GM06990 (cell line): ENCODE measurements at places on chromosomes 12 and 14.

DNA sequence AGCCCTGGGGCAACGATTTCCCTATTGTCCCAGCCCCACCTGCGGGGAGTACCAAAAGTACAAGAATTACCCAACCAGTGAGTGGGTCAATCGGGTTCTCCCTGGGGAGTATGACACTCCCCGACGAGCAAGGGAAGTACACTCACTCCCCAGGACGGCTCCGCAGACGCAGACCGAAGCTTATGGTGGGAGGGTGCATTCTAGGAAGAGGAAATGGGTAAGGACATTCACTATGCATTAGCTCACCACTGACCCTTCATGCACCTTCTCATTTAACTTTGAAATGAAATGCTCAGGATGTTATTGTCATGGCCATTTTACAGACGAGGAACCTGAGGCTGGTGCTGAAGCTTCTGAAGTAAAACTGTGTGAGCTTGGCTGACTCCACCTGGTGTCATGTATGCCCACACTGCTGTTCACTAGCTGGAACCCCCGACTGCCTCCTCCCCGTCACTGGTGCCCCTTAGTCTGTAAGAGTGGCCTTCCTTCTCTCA, 45.8 kb upstream of the TMED10 start:
- DNase-seq: peak; percentile 55

DNA sequence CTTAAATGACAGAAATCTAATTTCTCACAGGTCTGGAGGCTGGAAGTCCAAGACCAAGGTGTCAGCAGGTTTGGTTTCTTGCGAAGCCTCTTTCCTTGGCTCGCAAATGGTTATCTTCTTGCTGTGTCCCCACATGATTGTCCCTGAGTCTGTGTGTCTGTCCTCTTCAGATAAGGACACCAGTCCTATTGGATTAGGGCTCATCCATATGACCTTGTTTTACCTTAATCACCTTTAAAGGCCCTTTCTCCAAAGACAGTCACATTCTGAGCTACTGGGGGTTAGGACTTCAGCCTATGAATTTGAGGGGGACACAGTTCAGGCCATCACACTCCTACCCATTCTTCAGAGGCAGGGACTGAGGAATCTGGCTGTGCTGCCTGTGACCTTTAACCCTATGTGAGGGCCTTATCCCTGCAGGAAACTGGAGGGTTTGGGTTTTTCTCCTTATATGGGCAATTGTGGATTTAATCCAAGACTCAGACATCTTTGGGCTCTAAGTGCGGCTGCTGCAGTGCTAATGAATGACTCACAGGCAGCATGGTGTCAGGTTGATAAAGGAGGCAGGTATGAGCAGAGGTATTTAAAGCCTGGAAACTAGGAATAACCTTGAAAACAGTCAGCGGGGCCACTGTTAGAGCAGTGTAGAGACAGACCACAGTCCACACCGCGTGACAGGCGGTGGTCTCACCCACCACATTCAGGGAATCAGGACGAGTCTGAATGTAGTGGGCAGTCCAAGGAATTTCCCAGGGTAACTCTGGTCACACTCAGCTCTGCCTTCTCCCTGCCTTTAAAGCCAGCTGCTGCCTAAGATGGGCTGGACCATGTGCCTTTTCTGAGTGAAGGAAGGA, 10.2 kb downstream of the TPCN1 start:
- no peak for DNase-seq

- no peak for DNase-seq
Observed at GRCh38 chr14:73239393-73240241, 2.3 kb downstream of the PAPLN start.

- DNase-seq: peak; percentile 18
Observed at GRCh38 chr12:112961074-112961473, 17.2 kb upstream of the OAS2 start.

- no peak for DNase-seq
Observed at GRCh38 chr12:126389220-126389841, 1324.1 kb downstream of the AACS start.

- DNase-seq: no peak
Observed at GRCh38 chr12:129791396-129791795, 112.4 kb downstream of the TMEM132D start.

- no peak for DNase-seq
Observed at GRCh38 chr12:48933664-48934311, 8.5 kb upstream of the FKBP11 start.

DNA sequence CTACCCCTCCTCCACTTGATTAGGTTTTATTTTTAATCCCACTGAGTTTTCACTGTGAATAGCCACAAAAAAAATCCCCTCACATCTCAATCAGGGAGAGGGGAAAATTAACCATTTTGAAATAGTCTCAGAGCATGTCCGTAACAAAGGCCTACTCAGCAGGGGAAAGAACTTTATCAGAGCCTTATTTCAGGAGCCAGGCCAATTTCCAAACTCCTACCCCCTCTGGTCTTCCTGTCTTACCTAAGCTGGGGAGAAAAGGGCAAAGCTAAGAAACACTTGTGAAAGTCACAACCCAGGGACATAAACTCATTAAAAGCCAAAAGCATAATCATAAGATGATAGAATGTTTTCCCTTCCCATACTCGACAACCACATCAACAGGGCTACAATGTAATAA, 260.3 kb upstream of the DIO3 start:
- DNase-seq: no peak

DNA sequence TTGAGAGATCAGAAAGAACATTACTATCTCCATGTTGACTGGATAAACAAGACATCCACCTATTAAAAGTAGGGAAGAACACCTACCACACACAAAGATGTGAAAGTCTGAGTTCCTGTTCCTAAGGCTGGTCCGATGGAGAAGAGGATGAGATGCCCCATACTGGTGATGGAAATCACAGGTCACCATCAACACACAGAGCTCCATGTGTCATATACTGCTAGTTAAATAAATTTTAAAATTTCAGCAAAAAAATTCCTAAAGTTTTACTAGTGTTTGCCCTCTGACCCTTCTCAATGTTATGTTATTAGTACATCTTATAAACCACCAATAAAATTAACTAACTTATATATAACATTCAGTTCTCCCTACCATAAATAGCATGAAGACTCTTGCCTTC, 59.1 kb downstream of the KCNA5 start:
- no peak for DNase-seq

GRCh38 chr12:91870872-91871707, 274.6 kb downstream of the BTG1 start:
- DNase-seq: no peak

DNA sequence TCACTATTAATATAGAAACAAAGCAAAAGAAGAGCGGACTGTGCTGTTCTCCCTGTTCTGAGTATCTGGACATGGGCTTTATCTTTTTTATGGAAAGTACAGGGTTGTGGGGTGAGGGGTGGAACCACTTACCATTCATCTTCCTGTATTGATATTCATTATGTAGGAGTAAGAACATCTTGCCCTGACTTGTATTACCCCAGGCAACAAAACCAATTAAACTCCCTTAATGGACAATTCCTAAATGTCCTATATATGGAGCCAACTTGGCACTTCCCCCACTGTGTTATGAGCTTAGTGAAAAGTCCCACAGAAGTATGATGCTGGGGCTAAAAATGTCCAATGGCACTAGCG, 139.9 kb upstream of the KRR1 start:
- no peak for DNase-seq

- DNase-seq: no peak
Observed at GRCh38 chr14:22861651-22862050, 9.9 kb upstream of the LRP10 start.

GRCh38 chr12:120830052-120830940, 73.9 kb downstream of the SPPL3 start:
- DNase-seq: no peak

DNA sequence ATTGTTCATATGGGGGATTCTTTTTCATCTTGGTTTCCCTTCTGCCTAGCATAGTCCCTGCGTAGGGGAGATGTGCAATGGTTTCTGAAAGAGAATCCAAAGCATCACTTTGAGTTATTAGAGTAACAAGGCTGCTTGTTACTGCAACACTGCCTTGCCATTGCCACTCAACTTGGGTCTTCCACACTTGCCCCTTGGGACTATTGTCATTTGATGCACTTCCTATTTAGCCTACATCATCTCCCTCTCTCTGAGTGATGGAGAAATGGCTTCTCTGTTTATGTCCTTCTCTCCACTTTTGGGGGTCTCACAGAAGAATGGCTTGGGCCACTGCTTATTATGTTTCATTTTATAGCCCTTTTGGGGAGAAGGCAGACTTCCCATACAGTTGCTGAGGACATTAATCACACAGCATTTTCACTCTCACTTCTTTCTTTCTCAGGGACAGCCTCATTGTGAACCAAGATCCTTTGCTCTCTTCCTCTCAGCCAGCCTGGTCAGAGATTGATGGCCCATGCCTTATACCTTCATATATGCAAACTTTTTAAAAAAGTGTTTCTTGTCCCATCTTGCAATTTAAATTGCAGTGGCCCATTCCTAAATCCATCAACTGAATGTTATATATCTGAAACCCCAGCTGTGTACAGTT, 50.8 kb upstream of the POC1B start:
- no peak for DNase-seq

DNA sequence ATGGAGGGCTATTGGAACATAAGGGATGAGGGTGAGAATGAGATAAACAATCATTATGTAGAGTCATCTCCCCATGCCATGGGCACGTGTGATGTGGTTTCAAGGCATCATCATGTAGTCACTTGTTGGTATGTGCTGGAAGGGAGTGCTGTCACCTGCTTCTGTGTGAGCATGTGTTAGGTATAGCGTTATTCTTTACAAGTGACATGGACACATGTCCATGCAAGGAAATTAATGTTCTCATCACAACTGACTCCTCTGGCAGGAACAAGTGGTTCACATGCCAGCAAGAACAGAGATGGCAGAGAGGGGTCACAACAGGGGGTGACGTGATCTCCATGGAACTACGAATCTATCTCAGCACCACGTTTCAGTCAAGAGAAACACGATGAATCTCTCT, 815.8 kb downstream of the BCL11B start:
- DNase-seq: no peak

- no peak for DNase-seq
Observed at GRCh38 chr14:56297449-56297848, 179.2 kb downstream of the PELI2 start.

DNA sequence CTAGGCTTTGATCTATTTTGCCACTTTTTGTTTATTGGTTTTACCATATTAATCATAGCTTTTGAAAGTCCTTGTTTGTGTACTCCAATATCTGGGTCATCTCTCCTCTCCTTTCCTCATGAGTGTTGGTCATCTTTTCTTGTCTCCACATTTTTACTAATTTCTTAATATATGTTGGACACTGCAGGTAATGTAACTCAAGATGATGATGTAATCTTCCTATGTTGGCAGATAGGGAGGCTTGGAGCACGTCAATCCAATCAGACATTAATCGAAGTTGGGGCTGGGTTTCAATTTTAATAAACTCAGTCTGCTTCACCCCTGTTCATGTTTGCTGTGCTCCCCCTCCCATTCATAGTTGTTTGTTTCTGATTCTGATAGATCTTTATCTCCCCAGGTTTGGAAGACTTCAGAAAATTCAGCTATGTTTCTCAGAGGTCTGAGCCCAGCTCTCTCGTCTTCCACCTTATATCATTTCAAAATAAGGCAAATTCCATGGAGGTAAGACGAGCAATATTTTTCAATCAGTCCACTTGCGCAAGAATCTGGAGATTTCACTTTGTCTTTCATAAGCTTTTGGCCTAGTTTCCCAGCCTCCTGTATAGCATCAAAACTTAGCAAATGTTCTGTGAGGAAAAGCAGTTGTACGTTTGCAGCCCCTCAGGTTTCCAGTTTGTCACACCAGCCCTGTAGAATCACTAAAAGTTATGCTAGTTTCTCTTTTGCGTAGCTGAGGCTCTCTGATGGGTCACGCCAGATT, 504.1 kb downstream of the TMTC2 start:
- no peak for DNase-seq

- no peak for DNase-seq
Observed at GRCh38 chr12:29737644-29738043, 46.1 kb downstream of the TMTC1 start.

GRCh38 chr12:82910246-82910893, 223.7 kb downstream of the TMTC2 start:
- no peak for DNase-seq

DNA sequence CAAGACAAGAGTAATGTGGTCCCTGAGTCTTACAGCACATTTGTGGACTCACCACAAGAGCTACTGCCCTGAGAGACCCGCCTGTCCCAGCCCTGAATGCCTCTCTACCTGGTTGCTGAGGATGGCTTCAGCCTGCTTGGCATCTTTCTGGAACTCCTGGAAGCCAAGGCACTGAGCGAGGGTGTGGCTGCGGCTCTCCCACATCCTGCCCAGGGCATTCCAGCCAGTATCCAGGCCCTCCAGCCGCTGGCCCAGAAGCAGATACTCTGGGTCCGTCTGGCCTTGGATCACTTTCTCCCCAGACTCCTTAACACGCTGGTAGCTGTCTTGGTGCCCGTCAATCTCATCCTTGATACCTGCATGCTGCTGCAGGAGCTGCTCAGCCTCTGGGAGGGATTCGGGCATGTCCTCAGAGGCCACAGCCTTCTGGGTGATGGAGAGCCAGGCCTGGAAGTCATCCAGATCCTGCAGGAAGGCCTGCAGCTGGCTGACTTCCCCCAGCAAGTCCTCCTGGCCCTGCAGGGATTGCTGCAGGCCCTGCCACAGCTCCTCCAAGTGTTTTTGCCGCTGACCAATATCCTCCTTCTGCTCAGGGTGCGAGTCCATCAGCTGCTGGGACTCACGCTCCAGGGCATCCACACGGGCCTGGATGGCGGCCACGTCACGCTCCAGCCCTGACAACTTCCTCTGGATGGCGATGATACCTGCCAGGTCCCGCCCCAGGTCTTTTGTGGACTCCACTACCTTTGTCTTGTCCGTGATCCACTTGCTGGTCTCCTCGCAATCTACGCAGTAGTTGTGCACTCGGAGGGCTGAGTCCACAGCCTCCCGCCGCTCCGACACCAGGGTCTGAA, 82.3 kb downstream of the PLEKHG3 start:
- DNase-seq: no peak

GRCh38 chr12:131831635-131832041, 3.4 kb downstream of the MMP17 start:
- DNase-seq: no peak

DNA sequence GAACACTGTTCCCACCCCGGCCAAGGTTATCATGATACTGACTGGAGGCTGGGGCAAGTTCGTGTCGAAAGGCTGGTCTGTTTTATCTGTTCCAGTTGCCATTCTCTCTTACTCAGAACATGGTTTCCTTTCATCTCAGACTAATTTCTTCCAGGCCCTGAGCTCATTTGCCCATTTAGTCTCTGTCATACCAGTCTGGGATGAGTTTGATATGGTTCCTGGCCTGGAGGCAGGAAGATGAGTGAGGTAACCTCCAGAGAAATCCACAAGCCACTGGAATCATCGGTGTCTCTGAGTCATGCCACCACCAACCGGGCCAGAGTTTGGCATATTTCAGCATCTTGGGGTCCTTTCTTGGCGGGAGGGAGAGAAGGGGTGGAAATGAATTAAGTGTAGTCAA, 114.7 kb downstream of the NTF3 start:
- DNase-seq: no peak
